ENCODE measurements at places on chromosomes 16 and 17.

DNA sequence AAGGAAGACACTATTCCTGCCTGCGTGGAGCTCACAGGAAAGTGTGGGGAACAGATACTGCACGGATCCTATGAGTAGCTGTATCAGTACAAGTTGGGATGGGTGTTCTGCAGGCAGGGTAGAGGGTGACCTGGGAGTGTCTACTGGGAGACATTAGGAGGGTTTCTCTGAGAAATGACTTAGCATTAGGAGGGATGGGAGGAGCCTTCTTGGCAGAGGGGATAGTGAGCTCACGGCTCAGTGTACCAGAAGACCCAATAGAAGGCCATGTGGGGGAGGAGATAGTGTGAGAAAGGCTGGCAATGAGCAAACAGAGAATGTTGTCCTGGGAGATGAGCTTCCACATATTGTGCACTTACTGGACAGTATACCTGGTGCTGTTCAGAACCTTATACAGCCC, 109.1 kb downstream of the MSI2 start:
- no peak for DNase-seq

DNA sequence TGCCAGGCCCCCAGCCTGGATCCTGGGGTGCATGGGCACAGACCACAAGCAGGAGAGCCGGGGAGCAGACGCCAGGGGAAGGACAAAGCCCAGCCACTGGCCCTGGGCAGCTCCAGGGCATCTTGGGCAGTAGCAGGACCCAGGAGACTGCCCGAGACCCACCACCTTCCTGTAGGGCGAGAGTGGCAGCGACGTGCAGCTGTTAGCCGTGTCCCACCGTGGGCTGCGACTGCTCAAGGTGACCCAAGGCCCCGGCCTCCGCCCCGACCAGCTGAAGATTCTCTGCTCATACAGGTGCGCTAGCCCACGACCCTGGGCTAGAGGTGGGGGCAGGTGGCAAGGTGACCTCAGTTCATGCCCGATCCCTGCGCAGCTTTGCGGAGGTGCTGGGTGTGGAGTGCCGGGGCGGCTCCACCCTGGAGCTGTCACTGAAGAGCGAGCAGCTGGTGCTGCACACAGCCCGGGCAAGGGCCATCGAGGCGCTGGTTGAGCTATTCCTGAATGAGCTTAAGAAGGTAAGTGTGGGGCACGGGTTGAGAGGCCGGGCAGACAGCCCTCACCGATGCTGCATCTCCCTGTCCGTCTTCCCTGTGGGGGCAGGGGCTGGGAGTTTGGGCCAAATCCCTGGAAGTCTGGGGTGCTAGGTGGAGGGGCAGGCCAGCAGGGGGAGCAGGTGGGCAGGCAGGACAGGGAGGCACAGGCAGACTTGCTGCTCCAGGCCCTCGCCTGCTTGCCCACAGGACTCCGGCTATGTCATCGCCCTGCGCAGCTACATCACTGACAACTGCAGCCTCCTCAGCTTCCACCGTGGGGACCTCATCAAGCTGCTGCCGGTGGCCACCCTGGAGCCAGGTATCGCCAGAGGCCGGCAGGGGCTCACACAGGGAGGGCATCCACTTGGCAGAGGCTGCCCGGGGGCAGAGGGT, 13.5 kb upstream of the SMIM5 start:
- no peak for DNase-seq

GRCh38 chr17:33125552-33125950, 133.9 kb downstream of the SPACA3 start:
- no peak for DNase-seq

- peak; percentile 53 for DNase-seq
Measured at GRCh38 chr16:84013787-84014569, 28.6 kb downstream of the SLC38A8 start.

DNA sequence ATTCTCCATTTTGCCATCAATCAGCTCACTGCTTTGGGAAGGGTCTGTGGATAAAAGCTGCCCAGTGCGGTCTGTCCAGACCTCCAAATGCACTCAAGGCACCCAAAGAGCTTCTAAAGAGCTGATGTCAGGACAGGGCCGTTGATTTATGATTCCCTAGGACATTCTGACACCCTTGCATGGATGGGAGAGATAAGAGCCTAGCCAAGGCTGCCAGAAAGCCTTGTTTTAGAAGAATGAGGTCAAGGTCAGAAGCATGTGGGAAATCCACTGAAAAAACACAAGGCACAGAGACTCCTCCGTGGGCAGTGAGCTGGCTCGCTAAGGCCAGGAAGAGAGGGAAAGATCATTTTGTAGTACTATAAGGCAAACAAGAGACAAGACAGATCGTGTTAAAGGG, 214.0 kb downstream of the CDH11 start:
- no peak for DNase-seq

GRCh38 chr17:14057591-14057990, 11.7 kb upstream of the COX10 start:
- DNase-seq, result no peak

DNA sequence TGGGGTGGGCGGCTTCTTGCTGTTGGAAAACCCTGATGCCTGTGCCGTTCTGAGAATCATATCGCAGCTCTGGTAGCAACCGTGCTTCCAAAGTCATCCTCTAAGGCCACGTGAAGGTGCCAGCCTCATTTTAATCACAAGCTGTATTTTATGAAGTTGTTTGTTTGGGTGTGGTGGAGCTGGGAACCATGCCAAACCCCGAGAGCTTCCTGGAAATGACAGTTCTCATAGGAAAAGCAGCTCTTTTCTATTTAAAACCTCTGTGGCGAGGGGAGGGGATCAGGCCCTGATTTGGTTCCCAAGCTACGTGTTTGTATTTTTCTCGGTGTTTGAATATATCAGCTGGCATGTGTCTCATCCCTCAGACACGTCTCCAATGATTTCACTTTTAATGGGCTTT, 21.7 kb downstream of the KNOP1 start:
- peak; percentile 65 for DNase-seq

- DNase-seq, result no peak
Measured at GRCh38 chr16:85069171-85069570, 41.6 kb downstream of the KIAA0513 start.

- no peak for DNase-seq
Measured at GRCh38 chr17:67459985-67460384, 82.9 kb downstream of the PITPNC1 start.

Measured in CD4-positive, alpha-beta T cell treated with Interleukin-17A for 1 hour (primary cell).